ENCODE measurements at places on chromosomes 1 and 21.

GRCh38 chr1:239612379-239612778, 226.0 kb downstream of the CHRM3 start:
- no peak for DNase-seq

DNA sequence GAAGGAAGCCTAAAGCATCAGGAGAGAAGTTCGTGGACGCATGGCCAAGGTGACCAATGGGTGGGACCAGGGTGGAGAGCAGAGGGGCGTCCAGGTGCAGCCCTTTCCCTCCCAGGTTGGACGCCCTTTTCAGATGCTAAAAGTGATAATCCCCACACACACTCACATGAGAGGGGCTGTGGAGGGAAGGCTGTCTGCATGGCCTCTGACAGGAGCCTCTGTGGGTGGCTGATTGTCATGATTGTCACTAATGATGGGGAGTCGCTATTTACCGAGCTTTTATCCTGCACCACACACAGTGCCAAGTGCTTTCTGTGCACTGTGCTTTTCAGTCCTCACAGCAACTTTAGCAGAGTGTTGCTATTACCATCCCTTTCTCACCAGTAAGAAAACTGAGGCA, 27.1 kb upstream of the C1QA start:
- DNase-seq = no peak

- no peak for DNase-seq
Observed at GRCh38 chr1:156122519-156123355, 8.2 kb downstream of the LMNA start.

GRCh38 chr1:243730487-243731150, 119.4 kb downstream of the AKT3 start:
- no peak for DNase-seq

- no peak for DNase-seq
Observed at GRCh38 chr1:29716306-29716705, 480.0 kb downstream of the PTPRU start.

GRCh38 chr1:201345081-201345355, 32.5 kb downstream of the TNNT2 start:
- no peak for DNase-seq

Data from activated CD4-positive, alpha-beta T cell treated with anti-CD3 and anti-CD28 coated beads, Interleukin-2, amount 50 U/mL, for 4 hours (primary cell).